ENCODE measurements at places on chromosomes 2 and 18.

DNA sequence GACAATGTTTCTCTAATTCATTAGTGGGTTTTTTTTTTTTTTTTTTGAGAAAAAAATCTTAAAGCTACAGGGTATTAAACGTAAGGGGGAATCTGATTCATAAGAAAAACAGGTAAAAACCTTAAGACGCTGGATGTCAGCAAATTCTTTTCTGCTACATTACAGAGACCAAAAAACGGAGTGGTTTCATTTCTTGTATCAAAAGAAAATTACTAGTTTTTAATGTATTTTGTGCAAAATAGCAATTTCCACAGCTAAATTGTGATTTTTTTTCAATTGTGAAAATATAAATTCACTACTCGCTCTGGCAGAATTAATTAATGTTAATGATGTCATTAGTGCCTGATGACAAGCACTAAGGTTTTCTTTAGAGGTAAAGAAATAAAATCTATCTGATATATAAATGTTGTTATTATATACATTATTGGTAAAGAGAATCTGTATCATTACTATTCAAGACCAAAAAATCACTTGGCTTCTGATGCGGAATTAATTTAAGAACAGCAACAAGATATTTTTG lies 9.9 kb downstream of the OTX1 start:
- DNase-seq, result no peak

- no peak for DNase-seq
These were observed 295.0 kb upstream of the ZNF521 start for GRCh38 chr18:25646971-25647370.

DNA sequence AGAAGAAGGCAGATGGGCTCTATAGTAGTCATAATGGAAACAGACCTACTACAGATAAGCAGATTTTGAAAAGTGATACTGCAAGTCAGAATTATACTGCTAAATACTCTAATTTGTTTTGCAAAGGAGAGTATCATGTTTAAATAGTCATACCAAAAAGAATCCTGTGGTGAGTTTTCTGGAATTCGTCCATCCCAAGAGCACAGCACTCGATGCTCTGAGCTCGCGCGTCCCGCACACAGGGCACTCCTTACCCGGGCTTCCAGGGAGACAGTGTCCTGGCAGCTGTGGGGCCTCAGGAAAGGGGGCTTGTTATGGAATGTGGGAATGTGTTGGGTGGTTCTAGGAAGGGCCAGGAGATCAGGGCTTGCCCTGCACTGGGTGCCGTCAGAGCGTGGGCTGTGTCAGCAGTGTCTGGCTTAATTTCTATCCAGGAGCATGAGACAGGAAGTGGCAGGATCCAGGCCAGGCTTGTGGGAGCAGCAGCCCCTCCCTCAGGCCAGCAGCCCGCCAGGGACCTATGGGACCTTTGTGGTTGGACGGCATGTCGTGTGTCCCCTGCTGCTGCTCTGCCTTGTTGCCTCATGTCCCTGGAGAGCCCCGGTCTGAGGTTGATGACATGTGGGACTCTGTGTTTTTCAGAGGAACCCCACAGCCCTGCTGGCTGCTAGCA lies 193.2 kb upstream of the TPO start:
- no peak for DNase-seq

GRCh38 chr2:170887496-170887895 lies 41.6 kb upstream of the GORASP2 start:
- DNase-seq, result no peak

DNA sequence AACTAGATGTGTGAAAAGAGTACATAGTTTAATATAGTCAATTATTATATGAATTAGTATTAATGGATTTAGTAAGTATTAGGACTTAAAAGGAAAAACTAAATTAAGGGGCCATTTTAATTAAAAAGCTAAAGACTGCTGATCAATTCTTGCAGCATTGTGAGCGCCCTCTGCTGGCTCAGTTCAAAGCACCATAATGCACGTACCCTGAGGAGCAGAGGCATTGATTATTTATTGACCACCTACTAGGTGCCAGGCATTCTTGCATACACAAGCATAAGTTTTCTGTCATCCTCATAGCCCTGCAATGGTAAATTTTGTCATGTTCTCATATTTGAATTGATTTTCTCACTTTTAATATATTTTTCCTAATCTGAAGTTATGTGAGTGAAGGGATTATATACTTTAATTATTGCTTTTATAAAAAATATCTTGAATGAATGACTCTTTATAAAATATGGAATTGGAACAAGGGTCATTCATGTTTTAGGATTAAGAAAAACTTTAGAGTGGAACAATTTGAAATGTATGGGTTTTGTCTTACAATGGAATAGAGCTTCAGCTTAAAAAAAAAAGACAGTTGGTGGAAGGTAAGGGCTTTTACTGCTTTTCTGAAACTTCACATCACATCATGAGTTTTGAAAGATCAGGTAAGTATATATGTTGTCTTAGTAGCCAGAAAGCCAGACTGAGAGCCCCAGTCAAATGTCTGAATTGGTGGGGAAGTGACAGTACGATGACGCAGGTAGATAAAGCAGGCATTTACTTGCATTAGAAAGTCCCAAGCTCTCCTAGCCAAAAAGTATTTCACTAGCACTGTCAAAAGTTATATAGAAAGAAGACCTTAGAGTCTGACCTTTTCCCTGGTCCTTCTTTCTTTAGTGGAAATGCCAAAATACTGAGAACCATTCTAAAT lies 9.7 kb downstream of the ITGA4 start:
- peak; percentile 64 for DNase-seq

DNA sequence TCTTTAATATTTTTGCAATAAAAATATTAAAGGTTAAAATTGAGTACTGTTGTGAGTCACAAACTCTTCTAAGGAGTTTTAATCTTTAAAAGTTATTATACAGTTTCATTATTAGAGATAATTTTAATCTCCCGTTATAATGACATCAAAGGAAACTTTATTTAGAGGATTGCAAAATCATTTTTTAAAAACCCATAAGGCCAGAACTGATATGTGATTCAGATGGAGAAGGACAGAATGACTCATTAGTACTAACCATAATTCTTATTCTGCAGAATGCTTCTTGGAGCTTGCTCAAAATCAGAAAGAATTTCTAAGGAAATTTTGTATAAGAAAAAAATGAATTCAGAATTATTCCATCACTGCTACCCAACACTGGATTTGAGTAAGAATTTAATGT lies 12.5 kb upstream of the HNRNPLL start:
- DNase-seq, result no peak

GRCh38 chr2:134391751-134392160 lies 137.9 kb downstream of the MGAT5 start:
- DNase-seq, result no peak

GRCh38 chr2:158276619-158277471 lies 175.2 kb downstream of the UPP2 start:
- no peak for DNase-seq

DNA sequence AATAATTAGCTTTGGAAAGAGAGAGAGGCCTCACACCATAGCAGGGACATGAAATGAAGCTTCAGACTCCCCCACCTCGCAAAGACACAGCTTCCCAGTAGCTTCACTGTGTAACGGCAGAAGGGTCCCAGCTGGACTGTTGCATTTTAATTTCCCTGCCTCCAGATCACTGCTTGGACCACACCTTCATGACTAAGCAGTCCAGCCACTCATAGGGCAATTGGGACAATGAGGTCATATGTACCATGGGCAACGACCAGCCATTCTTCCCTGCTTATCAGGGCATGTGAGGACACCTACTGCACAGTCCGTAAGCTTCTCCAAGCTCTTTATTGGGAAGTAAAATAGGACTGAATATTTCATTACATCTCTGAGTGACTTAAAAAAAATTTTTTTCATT lies 183.0 kb downstream of the MREG start:
- no peak for DNase-seq

DNA sequence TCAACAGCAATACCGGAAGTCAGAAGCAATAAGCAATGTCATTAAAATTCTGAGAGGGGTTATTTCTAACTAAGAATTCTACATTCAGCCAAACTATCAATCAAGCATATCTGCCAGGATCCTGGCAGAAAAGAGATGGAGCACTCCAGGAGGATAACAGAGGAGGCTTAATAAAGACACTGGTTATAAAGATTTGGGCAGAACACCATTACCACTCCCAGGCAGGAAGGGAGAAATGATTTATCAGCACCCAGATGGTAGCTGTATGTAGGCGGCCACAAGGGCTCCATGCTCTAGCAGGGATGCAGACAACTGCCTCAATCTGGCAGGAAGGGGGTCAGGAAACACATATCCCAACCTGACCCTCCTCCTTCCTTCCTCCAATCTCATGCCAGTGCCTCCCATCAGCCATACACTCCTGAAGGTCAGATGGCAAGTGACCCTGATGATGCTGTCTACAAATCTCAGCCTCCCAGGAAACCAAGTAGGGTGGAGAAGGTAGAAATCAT lies 20.5 kb upstream of the TNFAIP6 start:
- no peak for DNase-seq

DNA sequence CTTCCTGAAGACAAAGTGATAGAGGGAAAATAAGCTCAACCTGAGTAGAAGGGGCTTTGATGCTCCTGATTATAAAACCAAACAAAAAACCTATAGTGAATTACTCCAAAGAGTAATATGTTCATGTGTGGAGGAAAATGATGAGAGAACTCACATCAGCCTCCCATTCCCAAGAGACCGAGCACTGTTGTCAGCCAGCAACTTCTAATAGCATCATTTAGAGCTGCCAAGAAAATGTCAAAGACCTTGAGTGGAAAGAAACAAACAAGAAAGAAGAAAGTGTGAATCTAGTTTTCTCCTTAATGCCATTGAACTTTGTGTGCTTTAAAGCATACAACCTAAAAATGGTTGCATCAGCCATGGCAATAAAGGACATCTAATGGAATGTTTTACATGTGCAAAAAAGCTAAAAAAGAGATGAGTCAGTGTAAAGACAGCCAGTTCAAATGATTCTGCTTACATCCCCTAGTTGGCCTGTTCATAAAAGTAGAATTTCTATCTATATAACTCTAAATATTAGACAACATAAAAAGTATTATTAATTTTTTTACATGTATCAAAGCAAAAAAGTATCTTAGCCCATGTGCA lies 1066.2 kb downstream of the TDRD15 start:
- no peak for DNase-seq

DNA sequence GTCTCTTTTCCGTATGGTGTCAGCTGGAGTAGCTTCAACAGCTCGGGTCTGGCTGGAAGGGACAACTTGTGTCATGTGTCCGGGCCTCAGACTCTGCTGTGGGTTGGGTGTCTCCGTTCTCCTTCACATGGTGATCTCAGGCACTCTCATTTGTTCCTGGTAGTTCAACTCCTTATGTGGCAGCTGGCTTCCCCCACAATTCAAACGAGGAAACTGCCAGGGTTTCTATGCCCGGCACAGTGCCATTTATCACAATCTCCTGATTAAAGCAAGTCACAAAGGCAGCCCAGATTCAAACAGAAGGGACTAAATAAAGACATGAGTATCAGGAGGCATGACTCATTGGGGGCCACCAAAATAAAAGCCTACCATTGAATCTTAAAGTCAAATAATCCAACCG lies 22.7 kb downstream of the MRO start:
- DNase-seq, result no peak

DNA sequence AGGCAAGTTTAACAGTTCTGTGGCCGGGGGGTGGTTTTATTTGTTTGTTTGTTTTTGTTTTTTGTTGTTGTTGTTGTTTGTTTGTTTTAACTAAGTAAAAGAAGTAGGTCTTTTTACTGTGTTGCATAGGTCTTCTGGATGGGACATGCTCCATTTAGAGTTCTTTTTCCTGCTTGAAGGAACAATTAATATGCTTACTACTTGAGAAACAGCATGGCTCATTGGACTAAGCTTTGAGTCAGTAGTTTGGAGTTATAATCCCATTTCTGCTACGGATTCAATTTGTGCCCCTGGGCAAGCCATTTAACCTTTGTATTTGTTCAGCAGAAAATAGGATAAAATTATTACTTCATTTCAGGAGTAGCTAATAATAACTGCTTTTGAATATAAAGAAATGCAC lies 8.7 kb upstream of the ACVR2A start:
- DNase-seq, result no peak

DNA sequence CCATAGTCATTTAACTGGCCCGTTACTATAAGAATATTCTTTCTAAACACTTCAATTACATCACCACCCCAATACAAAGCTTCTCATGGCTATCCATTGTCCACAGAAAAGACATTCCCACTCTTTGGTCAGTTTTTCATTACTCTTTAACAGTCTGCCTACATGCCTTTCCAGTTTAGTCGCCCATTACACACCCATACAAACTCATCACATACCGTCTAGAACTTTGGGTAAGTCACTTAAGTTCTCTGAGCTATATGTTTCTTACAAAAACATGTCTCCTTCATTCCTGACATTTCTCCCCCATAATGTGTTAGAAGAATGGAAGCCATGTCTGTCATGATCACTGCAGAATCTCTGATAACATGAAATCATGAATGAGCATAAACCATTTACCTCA lies 108.2 kb upstream of the STK17B start:
- DNase-seq, result no peak

- no peak for DNase-seq
These were observed 42.2 kb downstream of the KANSL1L start for GRCh38 chr2:210128961-210129360.

DNA sequence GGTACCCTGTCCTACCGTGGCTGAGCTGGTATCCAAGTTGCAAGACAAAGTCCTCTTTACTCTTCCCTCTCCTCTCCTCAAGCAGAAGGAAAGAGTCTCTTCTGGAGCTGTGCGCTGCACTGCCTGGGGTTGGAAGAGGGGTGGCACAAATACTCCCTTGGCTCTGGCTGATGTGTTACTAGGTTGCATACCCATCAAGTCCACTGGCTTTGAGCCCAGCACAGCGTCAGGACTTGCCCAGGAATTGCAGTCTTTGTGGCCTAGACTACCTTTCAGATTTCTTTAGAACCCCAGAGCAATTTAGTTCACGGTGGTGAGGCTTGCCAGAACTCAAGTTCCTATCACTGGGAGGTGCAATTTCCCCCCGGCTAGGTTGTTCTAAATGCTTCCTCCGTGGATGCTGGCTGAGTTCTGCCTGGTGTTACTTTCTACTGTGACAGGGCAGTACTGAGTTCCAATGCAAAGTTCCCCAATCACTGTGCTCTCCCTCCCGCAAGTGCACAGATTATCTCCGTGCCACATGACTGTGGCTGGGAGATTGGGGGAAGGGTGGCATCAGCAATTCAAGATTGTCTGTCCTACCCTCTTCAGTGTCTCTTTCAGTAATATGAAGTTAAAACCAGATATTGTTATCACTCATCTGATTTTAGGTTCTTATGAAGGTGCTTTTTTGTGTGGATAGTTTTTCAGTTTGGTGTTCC lies 13.4 kb downstream of the MYO3B start:
- no peak for DNase-seq

- DNase-seq, result no peak
These were observed 3.1 kb upstream of the NMI start for GRCh38 chr2:151292546-151292945.

DNA sequence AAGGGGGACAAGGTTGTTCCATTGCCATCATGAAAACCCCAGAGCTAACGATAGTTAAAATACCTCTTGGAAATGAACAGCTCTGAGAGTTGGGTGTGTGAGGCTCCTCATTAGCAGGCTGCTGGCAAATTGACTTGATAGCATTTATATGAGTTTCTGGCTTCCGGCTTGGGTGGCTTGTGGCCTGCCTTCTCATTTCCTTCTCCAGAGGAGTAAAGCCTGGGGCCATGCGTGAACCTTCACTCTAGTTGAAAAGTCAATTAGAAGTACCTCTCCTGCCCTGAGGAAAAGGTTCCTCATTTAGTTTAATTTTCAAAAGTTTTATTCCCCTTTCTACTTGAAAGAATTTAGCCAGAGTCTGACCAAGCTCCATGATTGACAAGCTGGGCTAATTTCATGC lies 67.1 kb downstream of the MGAT5 start:
- peak; percentile 15 for DNase-seq

- no peak for DNase-seq
These were observed 168.3 kb downstream of the NRP2 start for GRCh38 chr2:205850611-205851010.

- no peak for DNase-seq
These were observed 30.2 kb downstream of the STK25 start for GRCh38 chr2:241478166-241478565.

Data from activated T-cell treated with anti-CD3 and anti-CD28 coated beads for 48 hours (primary cell).